ENCODE measurements at places on chromosomes 6 and 20.
A peak's percentile ranks its signal among the peaks of the same experiment; 100 is the strongest.

DNA sequence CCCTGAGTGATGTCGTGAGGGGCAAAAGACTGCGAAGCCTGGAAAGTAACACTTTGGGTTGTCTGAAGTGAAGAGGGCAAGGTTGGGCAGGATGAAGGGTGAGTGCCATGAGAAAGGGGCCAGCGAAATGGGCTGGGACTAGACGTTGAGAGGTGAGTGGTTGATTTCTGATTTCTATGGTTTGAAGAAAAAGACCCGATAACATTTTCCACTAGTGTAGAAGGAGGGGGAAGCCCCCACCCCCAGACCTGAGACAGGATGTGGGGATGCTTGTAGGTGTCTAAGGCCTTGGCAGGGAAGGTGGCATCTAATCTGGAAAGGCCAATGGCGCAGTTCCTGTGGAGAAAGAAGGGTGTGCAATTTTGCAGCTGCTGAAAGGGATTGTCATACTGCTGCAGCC is 25.3 kb upstream of the KIF3B start:
- DNase-seq, result no peak

DNA sequence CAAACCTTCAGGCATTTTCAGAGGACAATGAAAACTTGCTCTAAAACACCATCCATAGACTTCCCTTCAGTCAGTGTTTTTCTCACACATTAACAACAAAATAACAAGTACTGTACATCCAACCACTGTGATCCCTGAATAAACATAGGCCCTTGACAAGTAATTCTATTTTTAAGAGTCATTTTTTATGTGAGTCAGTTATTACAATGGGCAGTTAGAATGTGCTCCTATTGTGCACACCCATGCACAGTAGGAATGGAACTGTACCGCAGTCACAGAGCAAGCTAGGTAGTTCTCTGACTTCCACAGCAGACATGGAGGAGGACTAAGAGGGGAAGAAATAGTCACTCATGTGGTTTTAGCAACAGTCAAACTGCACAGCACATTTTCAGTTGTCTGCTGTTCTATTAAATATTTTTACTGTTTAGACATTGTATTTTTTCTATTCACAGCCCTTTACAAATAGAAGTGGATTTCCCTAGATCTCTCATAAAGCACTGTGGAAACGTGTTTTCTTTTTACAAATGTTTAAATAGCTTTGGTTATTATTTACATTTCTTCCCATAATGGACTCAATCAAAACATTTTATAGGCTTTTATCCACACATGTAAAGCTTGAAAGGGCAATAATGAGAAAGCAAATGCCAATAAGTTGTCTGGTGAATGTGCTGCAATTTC is 100.4 kb downstream of the JAG1 start:
- no peak for DNase-seq

DNA sequence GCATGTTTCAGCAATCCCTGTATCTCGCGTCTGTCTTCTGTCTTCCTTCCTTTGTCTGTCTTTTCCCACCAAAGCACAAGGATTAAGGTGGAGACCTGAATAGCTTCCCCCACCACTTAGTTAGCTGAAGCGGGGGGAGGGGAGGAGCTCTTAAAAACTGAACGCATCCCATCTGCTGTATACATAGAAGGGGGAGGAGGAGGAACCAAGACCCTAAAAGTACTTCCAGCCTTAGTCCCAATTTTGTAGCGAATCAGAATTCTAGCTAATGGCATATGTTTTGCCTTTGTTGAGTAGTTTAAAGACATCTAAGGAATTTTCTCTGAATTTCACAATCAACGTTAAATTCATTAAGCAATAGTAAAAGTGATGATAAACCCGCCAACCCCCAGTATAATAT is 47.9 kb downstream of the GNAS start:
- no peak for DNase-seq

DNA sequence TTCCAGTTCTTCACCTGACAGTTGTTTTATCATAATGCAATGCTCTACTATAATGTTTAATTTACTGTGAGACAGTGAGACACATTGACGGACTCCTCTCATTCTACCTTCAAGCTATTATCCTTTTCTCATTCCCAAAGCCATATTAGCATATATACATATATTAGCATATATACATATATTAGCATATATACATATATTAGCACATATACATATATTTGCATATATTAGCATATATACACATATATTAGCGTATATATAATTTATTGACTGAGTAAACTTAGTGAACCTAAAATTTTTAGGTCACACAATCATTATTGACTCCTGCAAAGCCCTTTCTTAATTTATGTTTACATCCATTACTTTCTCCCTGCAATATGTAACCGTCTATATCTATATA is 555.0 kb upstream of the ADGRB3 start:
- DNase-seq, result no peak

DNA sequence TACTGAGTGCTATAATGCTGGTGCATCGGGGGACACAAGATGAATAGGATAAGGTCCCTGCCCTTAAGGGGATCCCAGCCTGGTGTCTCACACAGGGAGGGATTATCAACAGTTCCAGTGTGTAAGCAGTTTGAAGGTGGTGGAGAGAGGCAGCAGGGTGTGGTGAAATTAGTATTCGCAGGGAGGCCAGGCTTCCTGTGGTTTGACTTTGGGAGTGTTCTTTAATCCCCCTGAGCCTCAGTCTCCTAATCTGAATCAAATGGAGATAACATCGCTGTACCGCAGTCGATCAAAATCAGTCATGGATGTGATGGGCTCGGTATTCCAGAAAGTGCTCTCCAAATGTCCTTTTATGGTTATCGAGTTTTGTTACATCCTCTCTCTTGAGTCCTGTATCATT is 288.1 kb upstream of the SUPT3H start:
- no peak for DNase-seq

DNA sequence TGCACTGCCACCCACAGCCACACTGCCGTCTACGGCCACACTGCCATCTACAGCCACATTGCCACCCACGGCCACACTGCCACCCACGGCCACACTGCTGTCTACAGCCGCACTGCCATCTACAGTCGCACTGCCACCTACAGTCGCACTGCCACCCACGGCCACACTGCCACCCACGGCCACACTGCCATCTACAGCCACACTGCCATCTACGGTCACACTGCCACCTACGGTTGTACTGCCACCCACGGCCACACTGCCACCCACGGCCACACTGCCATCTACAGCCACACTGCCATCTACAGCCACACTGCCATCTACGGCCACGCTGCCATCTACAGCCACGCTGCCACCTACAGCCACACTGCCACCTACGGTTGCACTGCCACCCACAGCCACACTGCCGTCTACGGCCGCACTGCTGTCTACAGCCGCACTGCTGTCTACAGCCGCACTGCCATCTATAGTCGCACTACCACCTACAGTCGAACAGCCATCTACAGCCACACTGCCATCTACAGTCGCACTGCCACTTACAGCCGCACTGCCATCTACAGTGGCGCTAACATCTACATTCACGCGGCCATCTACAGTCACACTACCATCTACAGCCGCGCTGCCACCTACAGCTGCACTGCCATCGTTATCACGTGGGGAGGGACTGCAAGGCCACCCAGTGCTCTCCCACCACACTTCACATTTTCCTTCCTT is 154.6 kb upstream of the AFDN start:
- no peak for DNase-seq

DNA sequence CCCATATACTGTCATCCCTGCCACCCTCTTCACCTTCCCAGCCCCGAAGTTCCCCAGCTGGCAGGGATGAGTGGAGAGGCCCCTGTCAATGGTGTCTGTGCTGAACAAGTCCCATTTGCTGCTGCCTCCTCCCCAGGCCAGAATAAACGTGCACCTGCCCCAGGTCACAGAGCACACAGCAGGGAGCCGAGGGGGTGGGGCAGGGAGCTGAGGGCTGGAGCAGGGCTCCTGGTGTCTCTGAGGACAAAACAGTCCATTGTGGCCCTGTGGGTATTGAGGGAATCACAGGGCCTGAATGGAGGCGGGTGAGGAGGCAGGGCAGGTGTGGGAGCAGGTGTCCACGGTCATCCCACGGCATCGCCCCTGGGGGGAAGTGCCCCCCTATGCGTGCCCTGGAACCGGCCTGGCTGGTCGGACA is 55.8 kb downstream of the SNAI1 start:
- DNase-seq, result peak; percentile 55

DNA sequence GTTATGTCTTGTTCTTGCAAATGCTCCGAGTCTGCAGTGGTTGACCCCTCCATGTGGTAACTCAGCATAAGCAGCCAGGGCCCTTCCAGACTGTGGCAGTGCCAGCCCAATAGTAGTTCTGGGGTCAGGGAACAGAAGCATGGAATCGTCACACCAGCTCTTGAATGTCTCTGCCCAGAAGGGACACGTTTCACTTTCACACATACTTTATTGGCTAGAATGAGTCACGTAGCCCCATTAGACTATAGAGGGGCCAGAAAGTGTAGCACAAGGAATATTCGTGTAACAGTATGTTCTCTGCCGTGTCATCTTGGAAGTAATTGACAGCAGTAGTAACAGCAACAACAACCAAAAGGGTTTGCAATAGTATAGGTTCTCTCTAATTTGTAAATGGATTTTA is 254.7 kb downstream of the FARS2 start:
- DNase-seq, result no peak

- no peak for DNase-seq
These were observed 17.4 kb downstream of the SIM1 start for GRCh38 chr6:100447081-100447899.

GRCh38 chr6:159969204-159969912 is 476 bp downstream of the IGF2R start:
- no peak for DNase-seq

DNA sequence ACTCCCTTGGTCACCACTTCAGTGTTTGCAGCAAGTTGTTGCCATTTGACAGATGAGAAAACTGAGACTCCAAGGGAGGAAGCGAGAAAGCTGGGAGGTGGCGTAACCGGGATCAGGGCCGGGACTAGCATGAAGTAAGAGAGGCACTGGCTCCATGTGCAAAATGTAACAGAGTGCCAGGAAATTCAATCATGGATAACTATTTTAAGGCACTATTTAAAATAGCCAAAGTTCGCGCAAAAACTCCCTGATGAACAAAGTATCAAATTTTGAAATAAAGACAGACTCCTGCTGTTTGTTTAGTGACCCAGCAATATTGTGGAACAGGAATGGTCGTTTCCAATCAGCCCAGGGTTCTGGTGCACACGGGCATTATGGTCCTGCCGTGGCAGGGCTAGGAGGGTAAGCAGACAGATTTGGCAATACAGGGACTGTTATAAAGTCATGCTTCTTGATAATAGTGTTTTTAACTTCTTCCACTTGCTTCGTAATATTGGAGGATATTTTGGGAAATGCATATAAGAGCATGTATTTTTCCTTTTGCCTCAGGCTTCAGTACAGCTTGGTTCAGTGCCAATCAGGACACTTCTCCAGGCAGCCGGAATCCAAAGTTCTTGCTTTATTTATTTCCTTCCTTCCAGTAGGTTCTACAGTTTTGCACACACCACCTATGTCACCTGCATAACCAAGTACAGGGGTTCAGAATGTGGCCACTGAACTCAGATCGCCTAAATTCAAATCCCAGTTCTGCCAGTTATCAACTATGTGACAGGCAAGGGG is 141.6 kb downstream of the EYA2 start:
- DNase-seq, result no peak
